Activated T-cell treated with anti-CD3 and anti-CD28 coated beads for 48 hours (primary cell): ENCODE measurements at places on chromosomes 12 and 14.
A peak's percentile ranks its signal among the peaks of the same experiment; 100 is the strongest.

- no peak for DNase-seq
These were observed 86.4 kb downstream of the EML1 start for GRCh38 chr14:99879401-99880295.

- DNase-seq: no peak
These were observed 656.7 kb downstream of the MED13L start for GRCh38 chr12:115620816-115621215.

GRCh38 chr14:59870277-59871165 is at the start of gene RTN1:
TSS of gene RTN1 (minus strand) at chr14:59870776. CDS start at chr14:59870630, 146 bp downstream.
- peak; percentile 10 for DNase-seq

DNA sequence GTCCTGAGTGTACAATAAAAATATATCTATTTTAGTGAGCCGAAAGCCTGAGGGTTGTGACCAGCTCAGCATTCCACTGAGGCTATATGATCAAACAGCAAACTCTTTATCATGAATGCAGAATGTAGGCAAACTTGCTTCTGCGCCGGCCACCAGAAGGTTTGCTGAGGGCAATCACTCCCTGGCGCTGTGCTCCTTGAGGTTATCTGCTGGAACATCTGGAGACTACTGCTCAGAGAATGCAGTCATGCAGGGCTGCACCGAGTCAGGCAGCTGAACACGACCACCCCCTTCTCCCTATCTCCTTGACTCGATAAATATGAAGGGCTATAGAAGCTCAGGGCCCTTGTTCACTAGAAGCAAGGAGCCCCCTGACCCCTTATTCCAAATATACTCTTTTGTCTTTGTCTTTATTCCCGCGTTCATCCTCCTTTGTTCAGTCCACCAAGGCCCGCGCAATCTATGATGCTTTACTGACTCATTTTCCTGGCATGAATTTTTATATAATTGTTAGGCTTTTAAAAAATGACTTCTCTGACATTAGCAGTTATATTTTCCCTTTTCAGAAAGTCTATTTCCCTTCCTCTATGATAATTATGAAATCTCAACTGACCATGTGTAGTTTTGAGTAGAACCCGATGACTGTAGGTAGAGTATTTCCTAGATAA is 1089.3 kb downstream of the SLC16A7 start:
- no peak for DNase-seq

DNA sequence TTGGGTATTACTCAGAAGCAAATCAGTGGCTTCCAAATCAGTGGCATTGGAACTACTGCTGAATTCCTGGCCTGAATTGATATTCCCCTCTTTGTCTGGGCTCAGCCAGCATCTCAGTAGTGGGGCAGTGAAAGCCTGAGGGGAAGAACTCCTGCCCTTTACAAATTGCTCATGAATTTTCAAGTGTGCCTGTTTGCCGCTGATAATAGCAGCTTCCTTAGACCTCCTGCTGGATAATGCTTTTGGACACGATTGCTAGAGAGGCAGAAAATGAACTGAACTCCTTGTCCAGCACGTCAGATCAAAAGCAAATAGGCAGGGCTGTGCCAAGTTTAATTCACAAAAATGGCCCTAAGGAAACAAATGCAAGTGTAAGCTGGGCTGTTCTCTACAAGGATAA is 91.3 kb upstream of the GZMB start:
- DNase-seq: no peak

- no peak for DNase-seq
These were observed 18.1 kb upstream of the SMOC1 start for GRCh38 chr14:69861025-69861569.

GRCh38 chr12:101939856-101940265 is 62.5 kb downstream of the DRAM1 start:
- DNase-seq: no peak

DNA sequence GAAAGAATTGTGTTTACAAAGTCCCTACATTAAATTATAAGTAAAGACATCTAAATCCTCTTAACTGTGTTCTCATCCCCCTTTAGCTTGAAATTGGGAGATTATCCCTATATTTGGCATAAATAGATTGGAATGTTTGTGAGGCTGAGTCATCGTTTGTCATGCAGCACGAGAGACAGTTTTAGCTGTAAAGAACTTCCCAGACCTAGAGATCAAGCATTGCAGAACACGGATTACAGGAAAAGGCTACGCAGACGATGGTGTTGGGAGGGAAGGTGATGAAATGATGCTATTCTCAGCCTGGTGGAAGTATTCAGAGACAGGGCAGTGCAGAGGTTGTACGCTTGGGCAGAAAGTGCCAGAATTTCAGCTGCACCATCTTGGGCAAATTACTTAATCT is 93.8 kb downstream of the PTPRB start:
- no peak for DNase-seq

DNA sequence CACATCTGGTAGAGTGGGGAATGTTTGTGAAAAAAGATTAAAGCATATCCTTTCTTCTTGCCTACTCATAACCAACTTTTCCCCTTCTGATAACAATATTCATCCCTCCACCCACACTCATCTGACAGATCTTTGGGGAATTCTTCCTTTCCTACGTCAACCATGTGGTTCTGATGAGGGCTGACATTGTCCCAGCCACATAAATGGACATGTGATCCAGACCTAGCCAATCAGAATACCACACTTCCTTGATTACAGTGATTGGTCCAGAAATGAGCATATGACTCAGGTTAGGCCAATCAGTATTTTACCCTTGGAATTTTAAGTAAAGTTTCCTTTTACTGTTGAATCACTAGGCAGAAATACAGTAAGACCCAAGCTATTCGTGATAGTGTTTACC is 58.9 kb downstream of the GPR65 start:
- no peak for DNase-seq

GRCh38 chr12:47945341-47945728 is 18.1 kb upstream of the TMEM106C start:
- no peak for DNase-seq

DNA sequence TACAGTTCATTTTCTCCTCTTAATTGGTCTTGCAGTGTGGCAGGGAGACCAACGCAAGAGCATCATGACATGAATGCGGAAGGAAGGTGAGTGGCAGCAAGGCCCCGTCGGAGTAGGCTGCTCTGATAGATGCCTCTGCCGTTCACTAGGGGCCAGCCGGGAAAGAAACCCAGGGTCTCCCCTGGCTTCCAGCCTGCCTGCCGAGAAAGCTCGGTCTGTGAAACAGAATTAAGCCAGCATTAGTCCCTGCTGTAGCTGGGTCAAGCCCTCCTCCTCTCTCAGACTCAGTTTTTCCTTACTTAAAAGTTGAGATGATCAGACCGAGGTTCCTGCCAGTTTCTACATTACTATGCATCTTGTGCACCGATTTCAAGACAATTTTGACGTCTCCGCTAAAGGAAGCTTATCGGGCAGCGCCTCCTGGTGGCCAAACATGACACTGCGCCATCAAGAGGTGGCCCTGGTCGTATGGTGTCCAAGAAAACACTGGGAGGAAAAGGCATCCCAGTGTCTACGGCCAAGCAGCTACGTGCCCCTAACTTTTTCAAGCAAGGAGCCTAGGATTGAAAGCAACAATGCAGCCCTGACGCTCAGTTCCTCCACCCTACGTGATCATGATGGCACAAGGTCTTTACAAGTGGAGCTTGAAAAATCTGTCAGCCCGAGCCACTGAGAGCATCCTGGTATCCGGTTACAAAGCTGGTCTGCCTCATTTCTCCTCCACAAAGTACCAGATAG is 131.6 kb downstream of the KSR2 start:
- DNase-seq: peak; percentile 63

- DNase-seq: no peak
These were observed 24.9 kb downstream of the PPM1A start for GRCh38 chr14:60273956-60274355.

DNA sequence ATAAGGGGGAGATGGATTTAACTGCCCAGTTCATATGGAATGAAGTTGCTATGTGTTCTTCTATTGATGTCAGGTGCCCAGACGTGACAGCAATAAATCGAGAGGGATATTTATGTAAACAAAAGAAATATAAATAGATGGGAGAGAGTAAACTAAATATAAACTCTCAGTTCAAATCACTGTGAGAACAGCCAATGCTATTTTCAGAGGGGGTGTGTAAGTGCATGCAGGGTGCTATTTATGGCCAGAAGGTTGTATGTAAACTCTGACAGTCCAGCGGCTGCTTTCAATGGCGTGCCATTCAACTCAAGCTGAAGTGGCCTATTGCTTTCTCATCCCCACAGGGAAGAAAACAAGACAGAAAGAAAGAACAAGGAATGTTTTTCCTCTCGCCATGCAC is 127.2 kb downstream of the KCNA5 start:
- DNase-seq: no peak

DNA sequence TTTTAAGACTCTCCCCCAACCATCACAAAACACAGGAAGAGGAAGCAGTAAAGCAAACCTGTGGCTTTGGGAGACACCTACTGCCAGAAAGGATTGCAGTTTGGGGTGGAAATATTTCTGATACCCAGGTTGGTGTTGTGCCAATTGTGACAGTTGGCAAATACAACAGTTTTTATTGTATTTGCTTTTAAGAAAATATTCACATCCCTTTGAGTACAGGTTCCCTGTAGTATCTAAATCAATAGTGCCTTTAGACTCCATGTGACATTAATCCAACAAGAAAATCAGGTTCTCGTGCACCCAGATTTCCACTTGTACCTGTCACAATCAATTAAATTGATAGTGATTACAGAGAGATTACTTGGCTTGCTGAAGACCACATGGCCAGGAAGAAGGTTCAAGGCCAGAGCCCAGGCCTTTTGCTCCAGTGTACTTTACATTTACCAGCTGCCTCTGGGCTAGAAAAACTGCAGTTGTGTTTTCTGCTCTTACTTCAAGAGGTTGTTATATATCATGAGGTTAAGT is 361.2 kb downstream of the ATP23 start:
- no peak for DNase-seq

DNA sequence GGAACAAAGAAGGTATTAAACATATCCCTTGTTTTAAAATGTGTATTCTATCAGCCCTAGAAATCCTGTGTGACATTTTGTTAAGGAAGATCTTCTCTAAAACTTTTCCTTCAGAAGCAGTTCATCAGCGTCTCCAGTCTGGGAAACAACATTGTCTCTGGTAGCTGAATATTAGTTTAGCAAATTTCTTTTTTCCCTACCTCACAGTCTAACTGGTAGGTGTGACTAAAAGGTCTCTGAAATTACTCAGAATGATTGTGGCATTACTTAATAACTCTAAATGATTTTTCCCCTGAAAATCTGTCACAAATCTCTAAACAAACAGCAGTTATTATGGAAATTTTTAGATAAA is 1044.8 kb downstream of the FLRT2 start:
- no peak for DNase-seq

DNA sequence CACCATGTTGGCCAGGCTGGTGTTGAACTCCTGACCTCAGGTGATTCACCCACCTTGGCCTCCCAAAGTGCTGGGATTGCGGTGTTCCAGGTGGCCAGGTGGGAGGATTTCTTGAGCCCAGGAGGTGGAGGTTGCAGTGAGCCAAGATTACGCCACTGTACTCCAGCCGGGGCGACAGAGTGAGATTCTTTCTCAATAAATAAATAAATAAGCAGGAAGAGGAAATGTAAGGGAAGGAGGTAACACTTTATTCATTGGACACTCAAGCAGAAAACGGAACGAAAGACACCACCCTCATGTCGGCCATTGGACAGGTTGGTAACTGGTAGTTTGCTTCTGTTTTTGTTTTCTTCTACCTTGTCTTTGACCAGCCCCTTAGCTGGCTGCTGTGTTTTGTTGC is 13.0 kb upstream of the NFATC4 start:
- no peak for DNase-seq

- DNase-seq: no peak
These were observed 33.6 kb upstream of the TDRD9 start for GRCh38 chr14:103894723-103895059.

DNA sequence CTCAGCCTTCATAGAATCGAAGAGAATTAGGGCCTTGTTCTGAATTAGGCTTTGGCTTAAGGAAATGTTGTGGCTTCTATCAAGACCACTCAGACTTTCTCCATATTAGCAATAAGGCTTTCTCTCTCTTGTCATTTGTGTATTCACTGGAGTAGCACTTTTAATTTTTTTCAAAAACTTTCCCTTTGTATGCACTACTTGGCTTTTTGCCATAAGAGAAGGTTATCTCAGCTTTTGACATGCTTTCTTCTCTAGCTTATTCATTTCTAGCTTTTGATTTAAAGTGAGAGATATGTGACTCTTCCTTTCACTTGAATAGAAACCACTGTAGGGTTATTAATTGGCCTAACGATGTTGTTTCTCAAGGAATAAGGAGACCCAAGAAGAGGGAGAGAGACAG is 244.2 kb downstream of the GPHN start:
- DNase-seq: no peak

GRCh38 chr12:104462931-104463339 is 6.2 kb downstream of the CHST11 start:
- no peak for DNase-seq

GRCh38 chr12:67617629-67618028 is 30.9 kb upstream of the DYRK2 start:
- no peak for DNase-seq

- DNase-seq: no peak
These were observed 785 bp downstream of the MLEC start for GRCh38 chr12:120687578-120688289.

DNA sequence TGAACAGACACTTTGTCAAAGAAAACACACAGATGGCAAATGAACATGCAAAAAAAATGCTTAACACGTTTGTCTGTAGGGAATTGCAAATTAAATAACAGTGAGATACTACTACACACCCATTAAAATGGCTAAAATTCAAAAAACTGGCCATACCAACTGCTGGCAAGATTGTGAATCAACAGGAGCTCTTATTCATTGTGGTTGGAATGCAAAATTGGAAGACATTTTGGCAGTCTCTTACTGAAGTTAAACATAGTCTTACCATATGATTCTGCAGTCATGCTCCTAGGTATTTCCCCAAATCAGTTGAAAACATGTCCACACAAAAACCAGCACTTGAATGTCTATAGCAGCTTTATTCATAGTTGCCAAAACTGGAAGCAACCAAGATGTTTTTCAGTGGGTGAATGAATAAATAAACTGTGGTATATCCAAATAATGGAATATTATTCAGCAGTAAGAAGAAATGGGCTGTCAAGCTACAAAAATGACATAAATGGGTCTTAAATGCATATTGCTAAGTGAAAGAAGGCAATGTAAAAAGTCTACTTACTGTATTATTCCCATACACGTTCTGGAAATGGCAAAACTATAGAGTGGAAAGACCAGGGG is 91.4 kb downstream of the PLEKHA5 start:
- DNase-seq: no peak

GRCh38 chr14:70600382-70601157 is at the start of gene MED6:
TSS of gene MED6 (minus strand) at chr14:70600655. CDS start at chr14:70600637, 18 bp downstream.
- peak; percentile 87 for DNase-seq

DNA sequence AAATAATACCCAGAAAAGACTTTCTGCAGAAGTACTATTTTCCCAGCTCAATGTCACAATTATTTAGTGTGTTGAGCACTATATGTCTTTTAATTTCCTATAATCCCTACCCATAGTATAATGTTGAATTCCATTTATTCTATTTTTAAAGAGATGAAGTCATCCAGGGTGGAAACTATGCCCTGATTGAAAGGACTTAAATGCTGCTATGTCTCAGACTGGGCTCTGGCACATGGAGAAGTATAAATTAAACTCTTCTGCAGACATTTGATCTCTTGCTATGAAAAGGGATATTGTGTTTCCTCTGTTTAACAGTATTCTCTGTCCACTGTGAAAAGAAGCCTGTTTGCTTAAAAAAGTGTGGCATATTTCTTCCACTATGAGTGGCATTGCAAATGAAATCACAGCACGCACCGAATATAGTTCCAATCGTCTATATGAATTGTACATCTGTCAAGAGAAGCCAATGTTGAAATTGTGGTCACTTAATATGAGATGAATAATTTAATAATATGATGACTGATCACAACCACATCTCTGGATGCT is 192.3 kb downstream of the BCAT1 start:
- no peak for DNase-seq

GRCh38 chr14:31263485-31264133 is 56.0 kb upstream of the HECTD1 start:
- DNase-seq: no peak

GRCh38 chr12:25755136-25755970 is 202.3 kb upstream of the LMNTD1 start:
- no peak for DNase-seq
